ENCODE measurements at places on chromosomes 12 and 14. TPM values are rescaled to one million over a fixed set of nuclear protein-coding genes. Genes with fewer than 3 reads are reported as not detected.

DNA sequence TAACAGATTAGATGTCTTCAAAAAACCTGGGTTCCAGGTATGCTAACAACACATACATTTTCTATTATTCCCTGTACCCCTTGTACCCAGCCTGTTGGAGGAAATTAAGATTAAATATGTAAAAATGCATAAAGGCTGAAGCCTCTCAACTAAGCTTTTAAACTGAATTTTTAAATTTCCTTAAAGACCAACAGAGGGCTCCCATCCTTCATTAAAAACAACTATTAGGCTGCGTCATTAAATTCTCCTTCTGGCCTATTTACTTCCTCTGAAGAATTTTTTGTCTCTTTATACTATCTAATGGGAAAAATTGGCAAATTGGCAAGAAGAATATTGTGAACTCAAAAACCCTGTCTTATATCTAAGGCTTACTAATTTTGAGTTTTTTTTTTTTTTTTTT lies 21.8 kb downstream of the SENP1 start:
- no peak overlapping the region for H3K27ac ChIP-seq
- peaks cover 11% of the 10 kb centered on the region for H3K4me1 ChIP-seq
- no peaks in the 10 kb centered on the region for H3K27me3 ChIP-seq
- peaks cover 76% of the 10 kb centered on the region for H3K36me3 ChIP-seq
- no peak overlapping the region for H3K4me3 ChIP-seq

Gene SCN8A
- 0.86 TPM for total RNA-seq

Gene CLEC4D
- total RNA-seq = not detected

Gene MYH6
- not detected for total RNA-seq

Gene SERPINA9
- 0.40 TPM for total RNA-seq

Measured in activated B cell treated with CpG ODN at 0.5 μM for 24 hours (primary cell).